Stimulated activated CD8-positive, alpha-beta memory T cell treated with anti-CD3 and anti-CD28 coated beads, Interleukin-2, amount 100 ng/mL, for 1 hour (primary cell): ENCODE measurements at places on chromosomes 3 and 15.

DNA sequence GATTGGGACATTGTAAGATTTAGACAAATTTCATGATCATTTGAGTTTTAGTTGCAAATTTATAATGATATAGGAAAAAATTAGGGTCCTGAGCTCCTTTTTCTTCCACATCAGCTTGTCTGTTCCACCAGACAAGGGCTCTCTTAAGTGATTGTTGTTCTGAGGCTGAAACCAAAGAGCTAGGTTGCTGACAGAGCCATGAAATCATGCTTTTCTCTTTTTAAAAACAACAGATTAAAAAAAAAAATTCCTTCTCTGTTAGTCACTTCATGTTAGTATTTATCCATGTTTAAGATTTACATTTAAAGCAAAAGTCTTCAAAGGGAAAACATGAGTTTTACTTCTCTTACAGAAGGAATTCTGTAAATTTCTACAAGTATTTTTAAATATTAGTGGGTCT lies 56.8 kb downstream of the ATP2C1 start:
- DNase-seq: no peak

GRCh38 chr15:26561896-26562295 lies 211.0 kb downstream of the GABRB3 start:
- no peak for DNase-seq

GRCh38 chr3:152235709-152236298 lies 32.9 kb upstream of the MBNL1 start:
- DNase-seq: no peak

GRCh38 chr15:47194718-47195117 lies 522.6 kb upstream of the SEMA6D start:
- DNase-seq: no peak

DNA sequence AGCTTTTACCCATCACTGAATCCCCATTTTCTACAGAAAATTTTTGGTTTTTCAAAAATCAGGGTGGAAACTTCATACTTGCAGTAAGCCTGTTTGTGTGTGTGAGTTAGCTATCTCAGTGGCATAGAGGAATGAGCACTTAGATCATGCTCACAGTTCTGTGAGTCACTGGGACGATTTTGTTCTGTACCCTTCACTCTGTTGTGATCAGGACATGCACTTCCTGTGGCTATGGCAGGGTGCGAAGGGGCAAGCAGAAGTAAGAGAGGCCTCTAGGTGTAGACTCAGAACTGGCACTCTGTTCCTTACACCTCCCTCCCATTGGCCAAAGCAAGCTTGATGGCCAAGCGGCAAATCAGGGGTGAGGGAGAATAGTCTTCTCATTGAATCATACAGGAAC lies 11.6 kb downstream of the NIPA2 start:
- no peak for DNase-seq

- DNase-seq: no peak
Observed at GRCh38 chr3:116087426-116087825, 357.9 kb downstream of the LSAMP start.

- DNase-seq: no peak
Observed at GRCh38 chr3:49401766-49402165, 10.0 kb downstream of the RHOA start.
